ENCODE measurements at places on chromosomes 1 and 21. TPM values are rescaled to one million over a fixed set of nuclear protein-coding genes. Genes with fewer than 3 reads are reported as not detected.

- no peak overlapping the region for H3K4me3 ChIP-seq
- H3K27me3 ChIP-seq: peaks cover 3% of the 10 kb centered on the region
- no peaks in the 10 kb centered on the region for H3K36me3 ChIP-seq
- no peak overlapping the region for H3K27ac ChIP-seq
Measured at GRCh38 chr1:61241411-61241838, 159.1 kb downstream of the NFIA start.

- no peak overlapping the region for H3K4me3 ChIP-seq
- H3K36me3 ChIP-seq: no peaks in the 10 kb centered on the region
- no peak for DNase-seq
Measured at GRCh38 chr1:10193288-10193687, 17.1 kb upstream of the KIF1B start.

DNA sequence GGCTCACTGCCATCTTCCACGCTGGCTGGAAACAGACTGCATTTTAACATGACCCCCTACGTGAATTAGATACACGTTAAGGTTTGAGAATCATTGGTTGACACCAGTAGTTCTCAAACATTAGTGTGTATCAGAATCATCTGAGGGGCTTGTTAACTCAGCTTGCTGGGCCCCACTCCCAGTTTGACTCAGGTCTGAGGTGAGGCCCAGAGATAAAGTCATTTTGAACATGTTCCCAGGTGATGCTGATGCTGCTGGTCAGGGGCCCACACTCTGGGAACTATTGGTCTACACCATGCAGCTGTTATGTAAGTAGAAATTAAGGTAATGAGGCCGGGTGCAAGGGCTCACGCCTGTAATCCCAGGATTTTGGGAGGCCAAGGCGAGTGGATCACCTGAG, 1.3 kb downstream of the LSM10 start:
- no peak for DNase-seq
- peaks cover 30% of the 10 kb centered on the region for H3K36me3 ChIP-seq
- H3K27me3 ChIP-seq: no peaks in the 10 kb centered on the region
- H3K4me3 ChIP-seq: peak overlapping the region; percentile 99

Gene TMPRSS3
- 81.0 TPM for total RNA-seq

- H3K27me3 ChIP-seq: no peaks in the 10 kb centered on the region
- no peak for DNase-seq
- H3K36me3 ChIP-seq: no peaks in the 10 kb centered on the region
- H3K4me1 ChIP-seq: peaks cover 2% of the 10 kb centered on the region
- H3K27ac ChIP-seq: no peak overlapping the region
Measured at GRCh38 chr1:9005395-9005708, 20.9 kb downstream of the SLC2A7 start.

- H3K27ac ChIP-seq: no peak overlapping the region
- peaks cover 14% of the 10 kb centered on the region for H3K4me1 ChIP-seq
- H3K4me3 ChIP-seq: no peak overlapping the region
- H3K36me3 ChIP-seq: no peaks in the 10 kb centered on the region
- DNase-seq: peak; percentile 70
Measured at GRCh38 chr1:9110669-9111356, 18.1 kb downstream of the GPR157 start.

Gene GJC2
- total RNA-seq: 0.55 TPM

Gene HAO2
- not detected for total RNA-seq

- H3K27me3 ChIP-seq: no peaks in the 10 kb centered on the region
- H3K27ac ChIP-seq: no peak overlapping the region
- H3K4me1 ChIP-seq: peaks cover 13% of the 10 kb centered on the region
- H3K36me3 ChIP-seq: peaks cover 66% of the 10 kb centered on the region
- DNase-seq: no peak
Measured at GRCh38 chr1:232968965-232969364, 18.6 kb downstream of the NTPCR start.

DNA sequence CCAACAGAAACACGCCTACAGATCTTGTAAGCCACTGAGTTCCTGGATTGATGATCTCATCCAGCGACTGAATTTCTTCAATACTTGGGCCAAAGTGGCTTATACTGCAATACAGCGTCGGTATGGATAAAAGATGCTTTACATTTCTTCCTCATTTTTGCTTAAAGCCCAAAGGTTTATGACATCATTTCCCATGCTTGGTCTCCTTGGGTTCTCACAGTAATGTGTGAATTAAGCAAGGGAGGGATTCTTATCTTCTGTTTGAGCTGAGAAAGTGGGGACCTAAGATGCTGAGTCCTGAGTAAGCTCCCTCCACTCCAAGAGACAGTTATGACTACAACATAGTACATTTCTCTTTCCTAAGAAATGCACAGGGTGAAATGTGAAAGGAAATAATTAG, 39.5 kb downstream of the LBR start:
- no peak for DNase-seq
- H3K27me3 ChIP-seq: no peaks in the 10 kb centered on the region
- H3K4me3 ChIP-seq: no peak overlapping the region

Gene LIN28A
- total RNA-seq: not detected

- H3K4me1 ChIP-seq: peaks cover 8% of the 10 kb centered on the region
- DNase-seq: no peak
- no peak overlapping the region for H3K4me3 ChIP-seq
- H3K27me3 ChIP-seq: no peaks in the 10 kb centered on the region
- H3K36me3 ChIP-seq: no peaks in the 10 kb centered on the region
Measured at GRCh38 chr1:169163059-169163458, 56.6 kb downstream of the ATP1B1 start.

GRCh38 chr1:150613061-150613920, 16.1 kb downstream of the ENSA start:
- peak overlapping the region; percentile 90 for H3K27ac ChIP-seq
- H3K4me1 ChIP-seq: peaks cover 56% of the 10 kb centered on the region
- DNase-seq: peak; percentile 32
- peaks cover 70% of the 10 kb centered on the region for H3K36me3 ChIP-seq

GRCh38 chr1:70542856-70543255, 131.8 kb downstream of the CTH start:
- no peak for DNase-seq
- no peak overlapping the region for H3K27ac ChIP-seq
- H3K27me3 ChIP-seq: peaks cover 5% of the 10 kb centered on the region
- H3K4me1 ChIP-seq: no peaks in the 10 kb centered on the region
- no peak overlapping the region for H3K4me3 ChIP-seq
- H3K36me3 ChIP-seq: no peaks in the 10 kb centered on the region

DNA sequence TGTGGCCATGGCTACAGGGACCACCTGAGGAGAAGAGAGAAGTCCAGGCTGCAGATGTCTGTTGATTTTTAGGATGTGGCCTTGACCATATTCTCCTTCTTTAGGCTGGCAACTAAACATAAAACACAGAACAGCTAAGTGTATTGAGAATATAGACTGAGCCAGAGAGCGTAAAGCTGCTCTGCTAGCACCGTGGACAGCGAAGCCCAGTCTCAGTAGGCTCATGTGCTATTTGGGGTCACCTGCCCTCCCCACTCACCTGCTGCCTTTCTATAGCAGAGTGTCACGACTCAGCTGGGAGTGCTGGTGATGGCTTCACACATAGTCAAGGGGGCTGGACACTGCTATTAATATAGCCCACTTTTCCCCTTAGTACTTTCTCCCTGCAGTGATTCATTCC, 278.5 kb downstream of the KCNH1 start:
- H3K4me3 ChIP-seq: no peak overlapping the region
- no peak for DNase-seq
- no peaks in the 10 kb centered on the region for H3K4me1 ChIP-seq
- peaks cover 2% of the 10 kb centered on the region for H3K27me3 ChIP-seq

- no peak overlapping the region for H3K4me3 ChIP-seq
- no peaks in the 10 kb centered on the region for H3K36me3 ChIP-seq
- H3K27me3 ChIP-seq: peaks cover 5% of the 10 kb centered on the region
- no peak for DNase-seq
Measured at GRCh38 chr1:52706941-52707926, 9.1 kb upstream of the COA7 start.

DNA sequence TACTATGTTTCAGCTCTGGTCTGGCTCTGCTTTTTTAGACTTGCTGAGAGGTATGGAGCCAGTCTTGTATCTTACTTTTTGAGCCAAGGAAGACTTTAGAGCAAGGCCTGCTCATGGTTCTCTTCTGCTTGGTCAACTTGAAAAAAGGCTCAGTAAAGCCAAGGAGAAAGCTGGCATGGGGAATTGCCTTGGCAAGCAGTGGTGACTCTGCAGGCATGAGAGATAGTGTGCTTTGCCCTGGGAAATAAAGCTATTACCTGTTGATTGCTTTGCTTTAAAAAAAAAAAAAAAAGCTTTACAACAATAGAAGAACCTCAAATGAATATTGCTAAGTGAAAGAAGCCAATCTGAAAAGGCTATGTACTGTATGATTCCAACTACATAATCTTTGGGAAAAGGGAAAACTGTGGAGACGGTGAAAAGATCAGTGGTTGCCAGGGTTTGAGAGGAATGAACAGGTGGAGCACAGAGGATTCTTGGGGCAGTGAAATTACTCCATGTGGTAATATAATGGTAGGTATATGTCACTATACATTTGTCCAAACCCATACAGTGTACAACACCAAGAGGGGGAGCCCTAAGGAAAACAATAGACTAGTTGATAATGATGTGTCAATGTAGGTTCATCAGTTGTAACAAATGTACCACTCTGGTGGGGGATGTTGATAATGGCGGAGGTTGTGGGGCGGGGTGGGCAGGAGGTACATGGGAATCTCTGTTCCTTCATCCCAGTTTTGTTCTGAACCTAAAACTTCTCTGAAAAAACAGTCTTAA, 87.6 kb downstream of the HMCN1 start:
- peaks cover 7% of the 10 kb centered on the region for H3K27me3 ChIP-seq
- H3K27ac ChIP-seq: no peak overlapping the region
- no peaks in the 10 kb centered on the region for H3K4me1 ChIP-seq

Gene TACSTD2
- 0.07 TPM for total RNA-seq

- no peak for DNase-seq
- no peaks in the 10 kb centered on the region for H3K4me1 ChIP-seq
- no peaks in the 10 kb centered on the region for H3K36me3 ChIP-seq
- no peak overlapping the region for H3K4me3 ChIP-seq
- no peak overlapping the region for H3K27ac ChIP-seq
Measured at GRCh38 chr1:219792337-219793021, 135.9 kb downstream of the SLC30A10 start.

Gene MYOG
- not detected for total RNA-seq

DNA sequence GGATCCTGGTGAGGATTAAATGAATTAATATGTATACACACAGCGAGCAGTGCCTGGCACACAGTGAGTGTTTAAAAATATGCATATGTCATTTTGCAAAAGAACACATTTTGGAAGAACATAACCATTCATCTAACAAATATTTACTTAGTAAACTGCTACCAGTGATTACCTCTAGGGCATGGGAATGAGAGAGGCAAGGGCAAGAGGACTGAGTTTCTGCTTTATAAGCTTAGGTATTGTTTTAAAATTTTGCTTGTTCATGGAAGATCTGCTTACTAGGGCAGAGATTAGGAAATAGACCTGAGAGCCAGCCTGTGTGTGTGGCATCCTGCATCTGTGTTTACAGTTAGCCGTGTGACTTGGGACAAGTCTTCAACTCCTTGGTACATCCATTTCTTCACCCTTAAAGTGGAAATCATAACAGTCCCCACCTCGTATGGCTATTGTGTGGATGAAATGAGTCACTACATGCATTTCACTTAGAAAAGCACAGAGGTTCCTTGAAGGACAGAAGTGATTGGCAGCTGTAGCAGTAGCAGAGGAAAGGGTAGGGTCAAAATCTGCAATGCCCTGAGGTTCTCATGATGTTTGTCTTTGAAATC, 198.5 kb upstream of the FMN2 start:
- no peak for DNase-seq
- H3K27me3 ChIP-seq: peaks cover 7% of the 10 kb centered on the region
- no peaks in the 10 kb centered on the region for H3K4me1 ChIP-seq

DNA sequence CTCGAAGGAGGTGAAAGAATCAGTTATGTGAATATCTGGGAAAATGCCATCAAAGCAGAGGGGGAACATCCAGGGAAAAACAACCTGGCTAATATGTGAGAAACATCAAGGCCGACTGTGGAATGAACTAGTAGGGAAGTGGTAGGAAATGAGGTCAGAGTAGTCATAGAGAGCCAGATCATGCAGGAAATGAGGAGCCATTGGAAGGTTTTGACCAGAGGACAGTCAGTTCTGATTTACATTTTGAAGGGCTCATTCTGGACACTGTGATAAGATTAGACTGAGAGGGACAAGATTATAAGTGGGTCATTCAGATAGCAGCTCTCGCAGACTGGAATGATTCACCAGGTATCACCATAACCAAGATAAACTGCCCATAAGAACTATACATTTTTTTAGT, 63.7 kb downstream of the SYT14 start:
- H3K4me3 ChIP-seq: no peak overlapping the region
- H3K36me3 ChIP-seq: no peaks in the 10 kb centered on the region
- H3K27ac ChIP-seq: no peak overlapping the region

DNA sequence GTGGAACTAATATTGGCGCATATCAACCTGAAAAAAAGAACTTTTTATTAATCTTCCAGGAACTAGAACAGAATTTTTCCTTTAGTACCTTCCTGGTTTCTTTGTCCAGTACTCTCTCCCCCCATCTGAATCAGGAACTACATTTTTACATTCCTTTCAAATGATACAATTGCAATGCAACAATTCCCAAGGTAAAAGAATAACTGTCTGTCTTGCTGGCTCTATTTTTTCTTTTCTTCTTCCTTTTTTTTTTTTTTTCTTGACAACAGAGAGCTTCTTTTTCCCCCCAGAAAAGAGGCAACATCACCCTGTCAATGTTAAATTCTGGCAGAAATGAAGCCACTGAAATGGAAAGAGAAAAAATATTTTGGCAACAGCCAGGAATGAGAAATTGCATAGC, 4.5 kb upstream of the CD101 start:
- no peak for DNase-seq
- H3K36me3 ChIP-seq: peaks cover under 1% of the 10 kb centered on the region
- H3K27ac ChIP-seq: no peak overlapping the region
- H3K4me1 ChIP-seq: peaks cover 23% of the 10 kb centered on the region
- no peak overlapping the region for H3K4me3 ChIP-seq

DNA sequence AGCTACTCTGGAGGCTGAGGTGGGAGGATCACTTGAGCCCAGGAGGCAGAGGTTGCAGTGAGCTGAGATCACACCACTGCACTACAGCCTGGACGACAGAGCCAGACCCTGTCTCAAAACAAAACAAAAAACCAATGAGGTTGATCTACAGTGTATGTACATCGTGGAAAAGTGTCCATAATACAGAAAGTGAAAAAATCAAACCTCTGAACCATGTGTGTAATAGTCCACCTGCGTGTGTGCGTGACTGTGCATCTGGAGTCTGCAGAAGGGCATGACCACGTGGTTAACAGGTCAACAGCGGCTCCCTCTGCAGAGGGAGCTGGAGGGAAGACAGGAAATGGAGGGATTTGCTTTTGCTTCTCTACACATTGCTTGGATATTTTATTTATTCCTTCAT, 32.4 kb upstream of the ENO1 start:
- H3K27me3 ChIP-seq: no peaks in the 10 kb centered on the region
- H3K27ac ChIP-seq: no peak overlapping the region
- no peak overlapping the region for H3K4me3 ChIP-seq
- no peak for DNase-seq

GRCh38 chr1:183590244-183591191, at the start of gene NCF2:
TSS of gene NCF2 (minus strand) at chr1:183590459. CDS start at chr1:183590329, 130 bp downstream.
- peak within 1 kb of the TSS; percentile 21 for H3K27ac ChIP-seq
- peaks cover 2% of the 10 kb centered on the region for H3K36me3 ChIP-seq
- H3K4me1 ChIP-seq: peaks cover 43% of the 10 kb centered on the region
- no peaks in the 10 kb centered on the region for H3K27me3 ChIP-seq

Measured in activated T-helper 2 cell treated with anti-CD3 and anti-CD28 coated beads, Interferon-gamma antibody, Interleukin-2, Interleukin-4, amounts not matched to agents 10 μg/mL and 5 μg/mL and 100 μg/mL, durations not matched to agents 14 hours and 24 hours and 36 hours (primary cell).